SK-MEL-5 (cell line): ENCODE measurements at places on chromosomes 4 and X.

DNA sequence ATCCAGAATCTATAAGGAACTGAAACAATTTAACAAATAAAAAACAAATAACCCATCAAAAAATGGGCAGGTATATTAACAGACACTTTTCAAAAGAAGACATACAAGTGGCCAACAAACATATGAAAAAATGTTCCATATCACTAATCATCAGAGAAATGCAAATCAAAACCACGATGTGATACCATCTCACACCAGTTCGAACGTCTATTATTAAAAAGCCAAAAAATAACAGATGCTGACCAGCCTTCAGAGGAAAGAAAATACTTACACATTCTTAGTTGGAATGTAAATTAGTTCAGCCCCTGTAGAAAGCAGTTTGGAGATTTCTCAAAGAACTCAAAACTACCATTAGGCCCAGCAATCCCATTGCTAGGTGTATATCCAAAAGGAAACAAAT, 687.9 kb upstream of the AADAT start:
- DNase-seq: no peak

GRCh38 chr4:88409206-88409605, 30.6 kb downstream of the HERC6 start:
- peak; percentile 13 for DNase-seq

DNA sequence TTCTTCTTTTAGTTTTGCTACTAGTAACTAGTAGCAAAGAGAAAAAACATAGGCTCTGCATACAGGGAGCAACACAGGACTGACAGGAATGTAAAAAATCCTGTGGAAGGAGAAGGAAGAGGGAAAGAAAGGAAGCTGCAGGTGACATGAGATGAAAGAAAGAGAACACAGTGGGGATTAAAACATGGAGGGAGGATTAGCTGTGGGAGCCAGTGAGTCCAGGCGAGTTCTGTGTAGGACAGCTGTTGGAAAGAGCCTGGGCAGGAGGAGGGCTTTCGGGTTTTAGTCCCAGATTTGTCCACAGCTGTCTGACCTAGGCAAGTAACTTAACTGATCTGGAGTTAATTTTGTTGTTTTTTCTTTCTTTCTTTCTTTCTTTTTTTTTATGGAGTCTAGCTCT, 21.6 kb downstream of the CCNG2 start:
- DNase-seq: no peak

DNA sequence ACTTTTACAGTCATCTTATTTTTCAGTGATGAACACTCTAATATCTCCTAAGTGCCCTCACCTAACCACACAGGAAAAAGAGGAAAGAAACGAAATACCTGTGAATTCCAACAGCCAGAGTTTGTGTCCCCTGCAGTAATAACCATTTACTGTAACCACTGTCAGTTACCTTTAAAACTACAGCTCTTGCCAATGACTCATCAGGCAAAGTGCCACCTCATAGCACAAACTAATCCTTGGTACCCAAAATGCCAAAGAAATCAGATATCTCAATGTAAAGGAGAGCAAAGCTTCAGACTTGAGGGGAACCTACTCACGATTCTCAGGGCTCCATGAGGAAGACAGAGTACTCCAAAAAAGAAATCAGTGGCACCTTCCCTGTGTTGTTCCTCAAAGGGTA, 146.5 kb downstream of the NDST3 start:
- no peak for DNase-seq

- DNase-seq: no peak
Measured at GRCh38 chrX:41066391-41066790, 18.9 kb upstream of the USP9X start.

DNA sequence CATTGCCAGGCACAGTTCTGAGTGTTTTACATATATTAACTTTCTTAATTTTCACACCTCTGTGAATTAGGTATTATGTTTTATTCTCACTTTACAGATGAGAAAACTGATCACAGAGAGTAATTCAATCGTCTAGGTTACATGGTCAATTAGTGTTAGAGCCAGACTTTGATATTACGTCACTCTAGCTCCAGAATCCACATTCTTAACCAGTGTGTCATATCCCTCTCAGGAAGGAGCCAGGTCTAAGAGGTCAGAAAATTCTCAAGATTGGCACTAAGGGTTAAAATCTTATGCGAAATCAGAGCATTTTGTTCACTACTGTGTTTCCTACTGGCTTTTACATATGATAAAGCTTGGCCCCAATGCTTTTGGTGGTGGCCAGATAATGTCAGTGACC, 7.4 kb downstream of the DMP1 start:
- DNase-seq: no peak

- no peak for DNase-seq
Measured at GRCh38 chrX:134010690-134011089, 25.3 kb upstream of the GPC3 start.

GRCh38 chr4:7892212-7893019, 47.2 kb downstream of the AFAP1 start:
- no peak for DNase-seq

DNA sequence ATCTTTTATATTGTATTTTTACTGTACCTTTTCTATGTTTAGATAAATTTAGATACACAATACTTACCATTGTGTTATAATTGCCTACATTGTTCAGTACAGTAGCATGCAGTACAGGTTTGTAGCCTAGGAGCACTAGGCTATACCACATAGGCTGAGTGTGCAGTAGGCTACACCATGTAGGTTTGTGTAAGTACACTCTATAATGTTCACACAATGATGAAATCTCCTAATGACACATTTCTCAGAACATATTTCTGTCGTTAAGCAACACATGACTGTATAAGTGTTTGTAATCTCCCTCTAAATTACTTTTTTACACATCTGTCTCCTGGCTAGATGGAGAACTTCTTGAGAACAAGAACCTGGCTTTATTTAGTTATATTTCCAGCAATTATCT, 40.3 kb downstream of the UCHL1 start:
- no peak for DNase-seq

DNA sequence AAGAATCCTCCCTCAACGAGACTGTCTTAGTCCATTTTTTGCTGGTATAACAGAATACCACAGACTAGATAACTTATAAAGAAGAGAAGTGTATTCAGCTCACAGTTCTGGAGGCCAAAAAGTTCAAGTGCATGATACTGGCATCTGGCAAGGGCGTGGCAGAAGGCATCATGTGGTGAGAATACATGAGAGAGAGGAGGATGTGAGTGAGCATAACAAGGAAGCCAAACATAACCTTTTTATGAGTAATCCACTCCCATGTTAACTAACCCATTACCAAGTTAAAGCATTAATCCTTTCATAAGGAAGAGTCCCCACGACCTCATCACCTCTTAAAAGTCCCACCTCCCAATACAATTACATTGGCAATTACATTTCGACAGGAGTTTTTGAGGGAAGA, 504.6 kb downstream of the IQCM start:
- DNase-seq: no peak

- no peak for DNase-seq
Measured at GRCh38 chr4:124253080-124253479, 459.5 kb downstream of the ANKRD50 start.

- DNase-seq: no peak
Measured at GRCh38 chrX:50002067-50002714, 79.8 kb downstream of the CLCN5 start.

GRCh38 chr4:106429885-106430284, 61.3 kb upstream of the GIMD1 start:
- DNase-seq: no peak

DNA sequence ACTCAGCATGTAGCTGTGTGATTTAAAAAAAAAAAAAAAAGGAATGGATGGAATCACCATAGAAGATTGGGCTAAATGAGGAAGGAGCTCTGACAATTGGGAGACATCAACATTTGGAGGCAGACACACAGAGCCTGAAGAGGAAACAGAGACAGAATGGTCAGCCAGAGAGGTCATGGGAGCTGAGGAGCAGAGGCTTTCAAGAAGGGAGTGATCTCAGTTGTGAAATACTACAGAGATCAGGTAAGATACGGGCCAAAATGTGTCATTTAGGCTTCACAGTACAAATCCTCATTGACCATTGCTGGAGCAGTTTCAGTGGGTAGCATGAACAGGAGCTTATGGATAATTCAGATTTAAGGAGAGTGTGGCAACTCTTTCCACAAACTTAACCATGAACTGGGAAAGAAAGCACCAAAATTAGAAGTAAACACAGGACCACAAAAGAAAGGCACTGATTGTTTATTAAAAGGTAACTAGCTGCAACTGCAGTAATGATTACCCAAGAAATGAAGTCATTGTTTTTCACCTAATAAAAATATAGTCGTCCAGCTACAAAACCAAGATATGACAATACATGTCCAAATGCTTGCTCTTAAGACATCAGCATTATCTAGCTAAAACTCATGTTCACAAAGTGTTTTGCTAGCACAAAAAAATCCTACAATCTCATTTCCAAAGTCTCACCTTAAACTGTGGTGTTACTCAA, 203.2 kb downstream of the DHX15 start:
- DNase-seq: no peak

- peak; percentile 36 for DNase-seq
Measured at GRCh38 chr4:109155084-109155483, 147.4 kb downstream of the COL25A1 start.

- DNase-seq: no peak
Measured at GRCh38 chrX:20427173-20427770, 160.6 kb upstream of the RPS6KA3 start.

DNA sequence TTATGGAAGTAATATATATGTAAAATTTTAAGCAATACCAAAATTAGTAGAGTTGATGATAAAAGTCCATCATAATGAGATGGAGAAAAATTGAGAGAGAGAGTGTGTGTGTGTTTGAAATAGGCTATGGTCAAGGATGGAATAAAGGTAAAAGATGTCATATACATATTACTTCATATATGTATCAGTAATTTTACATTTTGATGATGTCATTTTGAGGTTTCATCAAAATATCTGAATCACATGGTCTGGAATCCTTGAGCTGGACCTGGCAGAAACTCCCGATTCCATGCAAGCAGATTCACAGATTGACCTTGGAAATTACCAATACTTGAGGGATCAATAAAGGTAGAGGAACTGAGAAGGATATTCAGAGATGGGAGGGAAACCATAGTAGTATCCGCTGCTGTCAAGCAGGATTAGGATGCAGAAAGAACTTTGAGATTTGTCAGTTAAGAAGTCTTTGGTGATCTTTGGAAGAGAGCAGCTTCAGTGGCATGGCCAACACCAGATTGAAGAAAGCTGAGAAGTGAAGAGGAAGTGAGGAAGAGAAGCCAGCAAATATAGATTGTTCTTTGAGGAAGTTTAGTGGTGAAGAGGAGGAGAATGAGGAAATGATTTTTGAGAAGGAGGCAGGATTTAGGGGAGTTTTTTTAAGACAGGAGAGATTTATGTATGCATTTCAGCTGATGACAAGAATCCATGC, 21.5 kb downstream of the DNAAF6 start:
- no peak for DNase-seq
